Uterine smooth muscle cell (primary cell): ENCODE measurements at places on chromosomes 1 and 21. TPM values are rescaled to one million over a fixed set of nuclear protein-coding genes. Genes with fewer than 3 reads are reported as not detected.

The CYP4A11 gene
- total RNA-seq: not detected in 2 replicates

The HSD11B1 gene
- total RNA-seq: 10.6 and 14.3 TPM in 2 replicates

The ETNK2 gene
- total RNA-seq: 7.9 and 10.0 TPM in 2 replicates

The DCAF8 gene
- total RNA-seq: 76.9 and 87.0 TPM in 2 replicates

The ACTL8 gene
- 0.11 and 0.12 TPM in 2 replicates for total RNA-seq

The LHX8 gene
- not detected in 2 replicates for total RNA-seq
